ENCODE measurements at places on chromosomes 5 and 9. TPM values are rescaled to one million over a fixed set of nuclear protein-coding genes. Genes with fewer than 3 reads are reported as not detected.

The NSD1 gene
- total RNA-seq, result 62.7 TPM

- DNase-seq, result no peak
These were observed 148.5 kb downstream of the SGCD start for GRCh38 chr5:156475182-156476157.

The TIGD6 gene
- total RNA-seq, result 2.2 TPM

GRCh38 chr9:76691517-76692313 is 72.5 kb upstream of the PCA3 start:
- DNase-seq, result no peak

GRCh38 chr9:78132701-78133058 is 101.1 kb upstream of the GNAQ start:
- DNase-seq, result no peak

- DNase-seq, result no peak
These were observed 591.8 kb downstream of the PDE4D start for GRCh38 chr5:59301727-59302126.

DNA sequence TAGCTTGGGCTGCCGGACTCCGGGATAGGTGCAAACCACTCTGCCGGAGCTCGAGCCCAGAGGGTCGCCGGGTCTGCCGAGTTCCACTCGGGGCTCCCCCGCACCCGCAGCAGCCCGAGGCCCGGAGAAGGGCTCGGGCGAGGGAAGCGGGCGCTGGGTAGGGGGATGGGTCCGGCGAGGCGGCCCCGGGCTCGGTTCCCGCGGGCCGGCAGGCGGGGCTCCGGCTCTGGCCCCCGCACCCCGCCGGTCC is 507 bp downstream of the RICTOR start:
- no peak for DNase-seq

GRCh38 chr9:38047301-38048251 is 21.5 kb downstream of the SHB start:
- peak; percentile 78 for DNase-seq

GRCh38 chr9:112104901-112105300 is 70.2 kb downstream of the SUSD1 start:
- no peak for DNase-seq

DNA sequence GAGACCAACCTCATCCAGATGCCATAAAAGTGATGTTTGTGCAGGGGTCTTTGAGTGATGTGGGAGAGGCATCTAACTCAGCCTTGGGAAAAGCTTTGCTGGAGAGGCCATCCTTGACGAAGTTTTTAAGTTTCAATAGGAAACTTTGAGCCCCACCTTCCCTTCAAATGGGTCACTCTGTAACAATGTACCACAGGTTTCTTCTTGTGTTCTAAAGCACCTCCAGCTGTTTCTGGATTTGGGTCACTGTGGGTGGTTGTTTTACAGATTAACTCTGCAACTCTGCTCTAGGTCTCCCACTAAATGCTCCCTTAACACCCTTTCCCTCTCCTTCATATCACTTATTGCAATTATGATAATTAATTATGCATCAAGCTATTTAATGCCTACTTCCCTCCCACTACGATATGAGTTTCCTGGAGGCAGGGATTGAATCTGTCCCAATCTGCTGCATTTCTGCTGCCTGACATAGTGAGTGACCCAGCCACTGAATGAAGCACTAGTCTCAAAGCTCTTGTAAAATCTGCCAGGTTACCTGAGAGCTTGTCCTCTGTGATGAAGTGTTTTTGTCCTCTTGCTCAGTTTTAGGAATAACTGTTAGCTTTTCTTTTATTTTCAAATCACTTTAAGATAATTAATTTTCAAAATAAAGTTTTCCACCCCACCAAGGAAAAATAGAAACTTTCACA is 60.5 kb upstream of the PUM3 start:
- DNase-seq, result no peak

DNA sequence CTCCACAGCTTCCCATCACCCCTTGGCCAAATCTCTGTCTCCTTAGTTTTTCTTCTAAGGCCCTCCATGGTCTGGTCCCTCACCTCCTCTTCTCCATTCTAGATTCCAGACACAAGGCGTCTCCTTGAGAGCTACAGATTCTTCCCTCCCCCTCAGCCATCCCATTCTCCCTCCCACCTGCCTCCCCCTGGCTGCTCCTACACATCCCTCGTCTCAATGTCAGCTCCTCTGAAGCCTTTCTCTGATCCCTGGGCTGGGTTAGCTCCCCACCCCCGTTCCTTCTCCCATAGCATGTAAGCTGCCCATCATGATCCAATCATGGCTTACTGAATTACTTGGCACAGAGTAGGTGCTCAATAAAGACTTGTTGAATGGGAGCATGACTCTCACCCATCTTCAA is 69.0 kb downstream of the ANKH start:
- no peak for DNase-seq

DNA sequence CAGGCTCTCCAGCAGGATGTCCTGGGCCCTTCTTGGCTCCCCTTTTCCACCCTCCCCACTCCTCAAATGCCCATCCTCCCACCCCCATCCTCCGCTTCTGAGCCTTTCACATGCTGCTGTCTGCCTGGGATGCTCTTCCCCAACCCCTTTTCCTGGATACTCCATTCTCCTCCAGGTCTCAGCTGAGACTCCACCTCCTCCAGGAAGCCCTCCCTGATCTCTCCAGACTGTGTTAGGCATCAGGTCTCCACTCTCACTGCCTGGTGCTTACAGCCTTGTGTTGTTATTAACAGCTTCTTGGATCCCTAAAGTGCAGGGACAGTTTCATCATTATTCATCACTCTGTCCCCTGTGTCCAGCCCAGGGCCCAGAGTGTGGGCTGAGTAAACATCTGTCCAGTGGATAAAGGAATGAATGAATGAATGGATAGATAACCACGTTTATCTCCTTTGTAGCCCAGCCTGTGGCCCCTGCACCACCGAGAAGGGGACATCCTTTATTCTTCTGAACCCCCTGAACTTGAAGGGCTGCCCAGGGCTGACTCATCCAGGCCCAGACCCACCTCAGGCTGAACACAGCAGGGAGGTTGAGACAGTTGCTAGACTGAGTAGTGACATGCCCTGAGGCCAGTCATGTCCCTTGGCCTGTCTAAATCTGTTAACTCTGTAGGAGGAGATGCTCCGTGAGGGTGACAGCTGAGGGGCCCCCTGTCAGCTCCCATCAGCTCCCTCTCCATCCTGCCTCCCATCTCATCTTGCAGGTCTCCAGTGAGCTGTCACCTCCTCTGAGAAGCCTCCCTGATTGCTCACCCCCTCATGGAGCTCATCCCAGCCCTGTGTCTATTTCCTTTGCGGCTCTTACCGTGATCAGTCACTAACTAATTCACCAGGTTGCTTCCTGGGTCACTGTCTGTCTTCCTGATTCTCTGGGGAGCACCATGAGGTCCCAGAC is 14.6 kb upstream of the LAMC3 start:
- DNase-seq, result no peak

DNA sequence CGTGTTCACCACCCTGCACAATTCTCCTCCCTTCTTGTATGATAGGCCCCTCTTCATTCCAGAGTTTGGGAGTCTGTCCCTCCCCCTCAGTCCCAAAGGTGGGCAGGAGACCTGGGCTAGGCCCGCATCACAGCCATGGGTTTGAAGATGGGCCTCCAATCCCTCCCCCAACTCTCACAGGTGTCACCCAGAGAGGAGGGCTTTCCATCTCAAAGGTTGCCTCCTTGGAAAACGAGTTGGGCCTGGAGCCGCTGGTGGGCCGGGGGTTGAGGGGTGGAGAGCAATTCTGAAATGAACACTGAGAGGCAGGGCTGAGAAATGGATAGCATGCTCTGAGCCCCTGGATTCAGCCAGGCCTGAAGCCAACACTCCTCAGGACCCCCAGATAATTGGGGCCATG is 6.2 kb downstream of the ADAMTS2 start:
- DNase-seq, result no peak

The ACOT12 gene
- not detected for total RNA-seq

DNA sequence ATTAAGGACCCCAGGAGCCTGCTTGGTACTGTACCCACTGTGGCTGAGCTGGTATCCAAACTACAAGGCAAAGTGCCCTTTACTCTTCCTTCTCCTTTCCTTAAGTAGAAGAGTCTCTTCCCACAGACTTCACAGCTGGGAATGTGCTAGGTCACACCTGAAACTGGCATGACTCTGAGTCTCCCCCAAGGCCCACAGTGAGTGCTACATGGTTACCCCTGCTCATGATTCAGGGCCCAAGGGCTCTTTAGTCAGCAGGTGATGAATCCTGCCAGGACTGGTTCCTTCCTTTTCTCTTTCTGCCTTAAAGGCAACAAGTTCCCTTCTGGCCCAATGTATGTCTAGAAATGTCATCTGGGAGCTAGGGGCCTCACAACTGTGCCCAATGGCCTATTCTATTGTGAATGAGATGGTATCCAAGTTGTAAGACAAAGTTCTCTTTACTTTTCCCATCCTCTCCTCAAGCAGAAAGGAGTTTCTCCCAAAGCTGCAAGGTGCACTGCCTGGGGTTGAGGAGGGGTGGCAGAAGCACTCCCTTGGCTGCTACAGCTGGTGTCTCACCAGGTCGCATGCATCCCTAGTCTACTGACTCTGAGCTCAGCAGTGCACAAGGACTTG is 134.4 kb downstream of the TMEM38B start:
- DNase-seq, result no peak

DNA sequence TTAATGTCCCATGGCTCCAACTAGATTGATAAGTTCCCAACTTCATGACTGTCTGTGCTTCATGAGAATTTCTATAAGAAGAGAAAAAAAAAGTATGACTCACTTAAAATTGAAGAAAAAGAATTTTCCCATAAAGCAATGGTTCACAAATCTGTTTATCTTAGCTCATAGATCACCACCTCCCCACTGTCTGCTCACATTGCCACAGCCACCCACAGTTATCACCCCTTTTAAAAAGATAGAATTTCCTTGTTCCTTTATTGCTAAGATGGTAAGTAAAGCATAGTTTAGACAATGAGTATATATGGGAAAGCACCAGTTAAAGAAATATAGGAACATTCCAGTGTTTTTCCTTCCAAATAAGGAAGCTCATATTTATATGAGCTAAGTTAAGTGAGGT is 67.1 kb downstream of the ALDH7A1 start:
- no peak for DNase-seq

The RASGRF2 gene
- 5.8 TPM for total RNA-seq

- DNase-seq, result no peak
These were observed 11.9 kb downstream of the MSX2 start for GRCh38 chr5:174736331-174736721.

DNA sequence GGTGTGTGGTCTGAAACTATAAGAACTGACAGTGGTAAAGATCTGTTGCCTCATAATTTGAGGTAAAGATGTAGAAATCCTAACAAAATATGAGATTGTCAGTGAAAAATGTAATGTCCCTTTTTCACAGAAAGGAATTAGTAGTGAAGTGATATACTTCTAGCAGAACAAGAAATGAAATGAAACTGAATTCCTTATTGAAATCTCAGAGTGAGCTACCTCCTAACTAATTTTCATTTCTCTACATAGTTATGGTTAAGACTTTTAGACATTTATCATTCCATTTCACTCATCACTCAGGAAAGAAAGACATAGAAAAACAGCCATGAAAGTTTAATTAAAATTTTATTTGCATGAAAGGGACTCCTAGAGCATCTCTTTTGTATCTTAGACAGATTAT is 48.7 kb downstream of the TMEM174 start:
- no peak for DNase-seq

DNA sequence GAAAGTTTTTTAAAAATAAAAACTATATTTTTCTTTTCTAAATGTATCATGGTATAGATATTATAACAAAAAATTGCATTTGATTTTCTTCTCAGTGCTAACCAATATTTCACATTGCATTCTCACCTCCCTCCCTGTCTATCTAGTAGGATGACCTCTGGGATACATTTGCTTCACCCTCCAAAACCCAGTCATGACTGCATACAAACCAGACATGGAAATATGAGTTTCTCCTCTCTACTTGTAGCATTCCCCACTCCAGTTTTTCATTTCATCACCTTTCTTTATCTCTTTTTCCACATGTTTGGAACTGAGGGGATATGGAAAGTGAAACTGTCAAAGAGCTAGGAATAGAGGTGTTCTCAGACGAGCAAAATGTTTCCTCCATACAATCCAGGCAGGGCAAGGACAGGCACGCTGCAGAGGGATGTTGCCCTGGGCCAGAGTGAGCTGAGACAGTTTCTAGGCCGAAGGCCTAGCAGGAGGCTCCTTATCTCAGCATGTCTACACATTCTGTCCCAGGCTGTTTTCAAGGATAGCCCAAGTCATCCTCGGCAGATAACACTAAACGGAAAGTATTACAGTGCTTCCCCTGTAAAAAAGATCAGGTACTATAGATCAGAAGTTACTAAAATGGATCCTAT is 46.7 kb downstream of the MEF2C start:
- DNase-seq, result no peak

The GABRA1 gene
- not detected for total RNA-seq

DNA sequence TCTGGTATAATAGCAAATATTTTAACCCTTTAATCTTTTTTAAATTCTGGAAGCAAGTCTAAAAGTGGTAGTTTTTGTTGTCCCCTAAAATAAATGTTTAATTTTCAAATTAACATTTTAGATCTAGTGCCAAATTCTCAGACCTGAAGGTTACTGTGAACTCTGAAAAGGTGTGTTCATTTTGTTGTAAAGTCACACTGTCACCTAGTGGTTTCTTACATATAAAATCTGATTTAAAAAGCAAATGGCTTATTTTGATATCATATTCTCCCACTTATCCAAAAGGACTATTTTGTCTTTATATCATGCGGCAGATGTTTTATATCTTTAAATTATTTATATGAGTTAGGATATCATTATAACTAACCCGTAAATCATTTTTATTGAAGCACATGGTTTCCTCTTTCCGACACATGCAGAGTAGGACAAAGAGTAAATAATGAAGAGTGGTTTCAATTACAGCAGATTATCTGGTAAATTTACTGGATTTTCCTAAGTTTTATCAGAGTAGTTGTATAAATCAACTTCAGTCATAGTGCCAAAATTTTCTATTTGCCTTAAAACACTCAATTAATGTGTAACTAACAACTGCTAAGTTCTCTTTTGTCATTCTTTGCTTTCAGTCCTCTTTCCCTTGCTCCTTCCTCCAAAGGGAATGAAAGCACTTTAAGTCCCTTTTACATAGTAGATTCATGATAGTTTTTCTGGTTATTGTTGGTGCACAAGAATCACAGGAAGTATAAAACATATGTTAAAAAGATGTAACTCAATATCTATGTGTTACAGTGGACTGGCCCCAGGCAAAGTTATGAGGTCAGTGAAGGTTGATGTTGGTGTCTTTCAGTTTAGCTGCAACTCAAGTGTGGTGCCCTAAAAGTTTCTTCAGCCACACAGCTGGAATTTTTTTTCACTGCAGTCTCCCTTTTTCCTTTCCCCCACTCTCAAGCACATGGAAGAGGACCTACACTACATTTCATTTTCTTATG is 189.6 kb downstream of the COX7C start:
- no peak for DNase-seq

The TLX3 gene
- total RNA-seq, result not detected

The IL5 gene
- total RNA-seq, result 1.2 TPM

DNA sequence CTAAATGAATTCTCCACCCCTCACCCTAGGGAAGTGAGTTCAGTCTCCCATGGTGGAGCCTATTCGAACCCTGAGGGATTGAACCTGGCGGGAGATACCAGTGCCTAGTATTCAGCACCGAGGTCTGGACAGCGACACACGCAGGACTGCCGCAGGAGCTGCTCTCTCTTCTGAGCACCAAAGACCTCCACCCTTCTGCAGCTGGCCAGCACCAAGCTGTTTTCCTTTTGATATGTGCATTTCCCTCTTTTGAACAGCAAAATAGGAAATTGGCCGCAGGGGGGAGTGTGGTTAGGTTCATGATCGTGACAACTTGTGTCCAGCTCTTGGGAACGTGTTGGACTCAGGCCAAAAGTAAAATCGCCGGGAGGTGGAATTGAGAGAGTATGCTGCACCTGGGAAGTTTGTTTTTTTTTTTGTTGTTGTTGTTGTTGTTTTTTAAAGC is 1.2 kb upstream of the PCSK1 start:
- DNase-seq, result no peak

The PCSK5 gene
- total RNA-seq, result 12.8 TPM

GRCh38 chr5:1490376-1490775 is 33.4 kb downstream of the LPCAT1 start:
- DNase-seq, result no peak

The STXBP1 gene
- 77.8 TPM for total RNA-seq

All from upper lobe of left lung (tissue), 6 donors.